H1 (cell line): ENCODE measurements at places on chromosomes 5 and 9. TPM values are rescaled to one million over a fixed set of nuclear protein-coding genes. Genes with fewer than 3 reads are reported as not detected.

GRCh38 chr5:74201334-74202081, 439.0 kb downstream of the ENC1 start:
- H3K4me1 ChIP-seq, result peaks cover 2% of the 10 kb centered on the region; the same call in 1 of the 2 replicates
- H3K4me3 ChIP-seq, result no peak overlapping the region
- no peaks in the 10 kb centered on the region for H3K27me3 ChIP-seq
- no peaks in the 10 kb centered on the region for H3K36me3 ChIP-seq

- H3K27me3 ChIP-seq, result no peaks in the 10 kb centered on the region
- no peaks in the 10 kb centered on the region for H3K36me3 ChIP-seq
- H3K4me3 ChIP-seq, result no peak overlapping the region
- peaks cover 7% of the 10 kb centered on the region; the same call in 1 of the 2 replicates for H3K4me1 ChIP-seq
- no peak for DNase-seq
Observed at GRCh38 chr9:70112981-70113380, 69.3 kb downstream of the MAMDC2 start.

The ITGA1 gene
- total RNA-seq, result 6.6 and 9.0 TPM in 2 replicates

The EQTN gene
- total RNA-seq, result 0.52 TPM in 1 of 2 replicates, not detected in the other

DNA sequence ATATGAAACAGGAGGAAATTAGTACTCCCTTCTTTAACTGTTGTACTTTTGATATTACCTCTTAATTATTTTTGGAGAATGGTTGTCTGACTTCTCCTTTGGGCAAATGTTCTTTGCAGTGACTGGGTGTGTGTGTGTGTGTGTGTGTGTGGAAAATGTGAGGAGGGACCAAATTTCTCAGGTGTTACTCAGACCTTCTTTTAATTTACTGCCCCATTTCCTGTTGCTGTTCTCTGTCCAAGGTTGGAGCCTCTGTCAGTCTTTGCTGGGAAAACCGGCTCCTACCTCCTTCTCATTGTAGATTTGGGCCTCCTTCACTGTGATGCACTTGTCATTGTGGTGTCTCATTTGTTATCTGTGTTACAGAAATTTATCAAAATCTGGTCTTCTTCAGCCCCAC, 68.4 kb downstream of the PBX3 start:
- H3K27me3 ChIP-seq, result no peaks in the 10 kb centered on the region
- no peak for DNase-seq
- H3K27ac ChIP-seq, result no peak overlapping the region
- H3K4me1 ChIP-seq, result peaks cover 3% of the 10 kb centered on the region

The SHC3 gene
- 7.1 and 8.4 TPM in 2 replicates for total RNA-seq

The GABRA6 gene
- total RNA-seq, result not detected in 2 replicates

DNA sequence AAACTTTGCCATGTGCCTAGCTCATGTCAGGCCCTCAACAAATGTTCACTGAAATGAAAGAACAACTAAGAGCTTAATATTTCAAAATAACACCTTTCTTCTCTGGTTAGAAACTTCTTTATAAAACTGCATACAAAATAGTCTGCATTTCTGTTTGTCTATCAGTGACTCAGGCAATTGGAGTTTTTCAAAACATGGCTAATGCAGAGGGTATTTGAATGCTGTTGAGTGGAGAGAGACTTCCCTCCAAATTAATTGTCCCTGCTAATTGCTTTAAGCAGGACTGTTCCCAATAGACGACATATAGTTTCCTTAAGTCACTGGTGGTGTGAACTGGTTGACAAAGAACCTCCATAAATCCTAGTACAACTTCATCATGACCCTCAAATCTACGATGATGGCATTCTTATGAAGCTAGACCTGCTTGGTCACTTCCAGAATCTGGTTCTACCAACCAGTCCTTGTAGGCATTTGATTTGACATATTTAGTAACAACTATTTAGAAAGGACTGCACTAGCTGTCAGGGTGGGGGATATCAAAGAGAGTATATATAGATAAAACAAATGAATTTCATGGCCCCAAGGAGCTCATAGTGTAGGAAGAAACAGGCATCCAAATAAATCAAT, 84.5 kb downstream of the PRLR start:
- no peaks in the 10 kb centered on the region for H3K27me3 ChIP-seq
- no peak overlapping the region for H3K27ac ChIP-seq
- no peak for DNase-seq
- no peak overlapping the region for H3K4me3 ChIP-seq

The SLC36A3 gene
- total RNA-seq, result not detected in 2 replicates

GRCh38 chr5:41416336-41416735, 94.1 kb downstream of the PLCXD3 start:
- DNase-seq, result no peak
- no peak overlapping the region for H3K27ac ChIP-seq
- no peaks in the 10 kb centered on the region for H3K27me3 ChIP-seq
- no peak overlapping the region for H3K4me3 ChIP-seq

- H3K36me3 ChIP-seq, result no peaks in the 10 kb centered on the region
- no peak overlapping the region for H3K4me3 ChIP-seq
- DNase-seq, result no peak
- peaks cover 13% of the 10 kb centered on the region for H3K4me1 ChIP-seq
- no peaks in the 10 kb centered on the region for H3K27me3 ChIP-seq
Observed at GRCh38 chr9:108083160-108083750, 593.7 kb upstream of the KLF4 start.

DNA sequence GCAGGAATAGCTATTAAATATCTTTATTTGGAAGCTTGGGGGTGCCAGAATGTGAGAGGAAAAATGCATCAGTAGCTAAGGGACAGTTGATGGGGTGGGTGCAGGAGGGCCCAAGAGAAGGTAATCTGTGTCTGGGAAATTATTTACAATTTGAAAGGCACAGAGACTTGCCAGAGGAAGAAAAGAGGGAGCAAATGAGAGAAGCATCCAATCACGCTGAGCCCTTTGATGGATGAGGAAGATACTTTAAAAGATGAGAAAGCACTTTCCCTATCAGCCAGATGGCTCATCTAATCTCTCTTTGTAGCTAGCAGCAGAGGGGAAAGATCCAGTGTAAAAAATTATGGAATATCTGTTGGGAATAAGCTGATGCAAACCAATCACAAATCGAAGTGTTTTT, 57.0 kb upstream of the ABCA1 start:
- H3K36me3 ChIP-seq, result no peaks in the 10 kb centered on the region
- no peak overlapping the region for H3K27ac ChIP-seq
- H3K27me3 ChIP-seq, result peaks cover 5% of the 10 kb centered on the region; the same call in 1 of the 2 replicates

The MSX2 gene
- 0.38 and 0.47 TPM in 2 replicates for total RNA-seq

The CD180 gene
- not detected in 2 replicates for total RNA-seq

GRCh38 chr5:10567781-10568321, 4.0 kb downstream of the ANKRD33B start:
- H3K4me3 ChIP-seq, result no peak overlapping the region
- DNase-seq, result no peak
- H3K4me1 ChIP-seq, result peaks cover 7% of the 10 kb centered on the region
- H3K27me3 ChIP-seq, result peaks cover 43% of the 10 kb centered on the region

- H3K27me3 ChIP-seq, result no peaks in the 10 kb centered on the region
- no peaks in the 10 kb centered on the region; the same call in 1 of the 2 replicates for H3K36me3 ChIP-seq
- no peaks in the 10 kb centered on the region for H3K4me1 ChIP-seq
- DNase-seq, result no peak
- no peak overlapping the region for H3K4me3 ChIP-seq
Observed at GRCh38 chr9:83962165-83962564, 17.9 kb downstream of the HNRNPK start.

The MARCHF6 gene
- 109 and 118 TPM in 2 replicates for total RNA-seq

The ARL14EPL gene
- not detected in 2 replicates for total RNA-seq

DNA sequence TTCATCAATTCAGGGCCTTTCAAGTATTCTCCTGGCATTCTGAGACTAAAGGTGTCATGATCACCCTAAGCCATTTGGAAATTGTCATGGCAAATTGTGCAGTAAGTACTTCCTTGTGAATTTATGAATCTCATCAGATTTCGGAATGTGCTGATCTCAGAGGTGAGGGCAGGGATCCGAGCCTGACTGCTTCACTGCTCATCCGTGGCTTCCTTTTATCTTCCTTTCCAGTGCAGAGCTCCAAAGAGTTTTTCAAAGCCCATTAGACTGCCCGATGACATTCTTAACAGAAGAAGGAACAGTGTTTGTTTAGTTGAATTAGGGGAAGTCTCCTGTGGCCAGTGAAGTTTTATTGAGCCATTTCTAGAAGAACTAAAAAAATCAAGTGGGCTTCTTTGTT, 182.8 kb upstream of the GDNF start:
- H3K4me3 ChIP-seq, result no peak overlapping the region
- no peaks in the 10 kb centered on the region for H3K36me3 ChIP-seq
- DNase-seq, result no peak
- H3K4me1 ChIP-seq, result no peaks in the 10 kb centered on the region

- no peaks in the 10 kb centered on the region for H3K4me1 ChIP-seq
- no peaks in the 10 kb centered on the region for H3K27me3 ChIP-seq
- H3K36me3 ChIP-seq, result no peaks in the 10 kb centered on the region
Observed at GRCh38 chr5:169289520-169289919, 11.4 kb downstream of the SLIT3 start.

- H3K36me3 ChIP-seq, result no peaks in the 10 kb centered on the region
- no peak overlapping the region for H3K27ac ChIP-seq
- no peak overlapping the region for H3K4me3 ChIP-seq
- no peak for DNase-seq
- no peaks in the 10 kb centered on the region for H3K27me3 ChIP-seq
- H3K4me1 ChIP-seq, result no peaks in the 10 kb centered on the region
Observed at GRCh38 chr5:152505442-152506042, 100.5 kb upstream of the NMUR2 start.

DNA sequence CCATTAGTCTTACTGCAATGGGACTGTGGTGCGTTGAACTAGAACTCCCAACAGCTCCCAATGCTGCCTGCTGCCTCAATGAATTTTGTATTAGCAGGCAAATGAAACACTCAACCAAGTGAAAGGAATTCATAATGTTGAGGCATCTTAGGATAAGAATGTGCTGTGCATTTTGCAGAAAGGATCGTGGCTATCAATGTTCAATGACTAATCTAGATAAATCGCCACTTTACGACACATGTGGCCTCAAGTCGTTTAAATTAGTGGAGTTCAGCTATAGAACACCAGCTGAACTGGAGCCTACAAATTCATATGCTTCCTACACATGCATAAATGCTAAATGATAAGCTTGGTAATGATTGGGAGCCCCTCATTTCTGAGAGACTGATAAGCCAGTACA, 318.4 kb downstream of the PSAT1 start:
- DNase-seq, result no peak
- H3K27me3 ChIP-seq, result no peaks in the 10 kb centered on the region
- no peaks in the 10 kb centered on the region for H3K4me1 ChIP-seq
- H3K36me3 ChIP-seq, result no peaks in the 10 kb centered on the region

GRCh38 chr9:110543631-110544051, 35.9 kb downstream of the SVEP1 start:
- H3K4me3 ChIP-seq, result no peak overlapping the region
- H3K27ac ChIP-seq, result no peak overlapping the region
- no peaks in the 10 kb centered on the region for H3K27me3 ChIP-seq
- H3K36me3 ChIP-seq, result no peaks in the 10 kb centered on the region
- H3K4me1 ChIP-seq, result peaks cover 4% of the 10 kb centered on the region

The FST gene
- 16.6 and 16.8 TPM in 2 replicates for total RNA-seq

The JAKMIP2 gene
- 13.4 and 13.6 TPM in 2 replicates for total RNA-seq

DNA sequence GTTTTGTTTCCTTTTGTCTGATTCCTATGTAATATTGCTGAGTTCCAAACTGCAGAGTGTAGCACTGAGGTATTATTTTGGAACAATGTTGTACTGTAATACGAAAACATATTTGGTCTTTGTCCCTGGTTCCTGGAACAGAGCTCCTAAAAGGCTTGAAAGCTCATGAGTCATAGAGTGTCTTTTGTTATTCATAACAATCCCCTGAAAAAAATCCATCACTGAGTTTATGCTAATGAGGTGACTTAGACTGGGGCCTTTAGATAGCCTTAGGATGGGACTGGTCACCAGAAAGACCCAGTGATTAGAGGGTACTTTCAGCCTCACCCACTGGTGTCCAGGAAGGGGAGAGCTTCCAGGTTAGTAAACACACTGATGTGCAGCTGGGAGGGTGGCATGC, 132.7 kb upstream of the POU5F2 start:
- H3K4me3 ChIP-seq, result no peak overlapping the region
- no peak overlapping the region for H3K27ac ChIP-seq
- no peaks in the 10 kb centered on the region for H3K27me3 ChIP-seq
- no peak for DNase-seq

- H3K4me1 ChIP-seq, result no peaks in the 10 kb centered on the region
- no peaks in the 10 kb centered on the region for H3K36me3 ChIP-seq
- no peak for DNase-seq
- no peak overlapping the region for H3K27ac ChIP-seq
Observed at GRCh38 chr5:174231956-174232487, 186.5 kb downstream of the NSG2 start.

DNA sequence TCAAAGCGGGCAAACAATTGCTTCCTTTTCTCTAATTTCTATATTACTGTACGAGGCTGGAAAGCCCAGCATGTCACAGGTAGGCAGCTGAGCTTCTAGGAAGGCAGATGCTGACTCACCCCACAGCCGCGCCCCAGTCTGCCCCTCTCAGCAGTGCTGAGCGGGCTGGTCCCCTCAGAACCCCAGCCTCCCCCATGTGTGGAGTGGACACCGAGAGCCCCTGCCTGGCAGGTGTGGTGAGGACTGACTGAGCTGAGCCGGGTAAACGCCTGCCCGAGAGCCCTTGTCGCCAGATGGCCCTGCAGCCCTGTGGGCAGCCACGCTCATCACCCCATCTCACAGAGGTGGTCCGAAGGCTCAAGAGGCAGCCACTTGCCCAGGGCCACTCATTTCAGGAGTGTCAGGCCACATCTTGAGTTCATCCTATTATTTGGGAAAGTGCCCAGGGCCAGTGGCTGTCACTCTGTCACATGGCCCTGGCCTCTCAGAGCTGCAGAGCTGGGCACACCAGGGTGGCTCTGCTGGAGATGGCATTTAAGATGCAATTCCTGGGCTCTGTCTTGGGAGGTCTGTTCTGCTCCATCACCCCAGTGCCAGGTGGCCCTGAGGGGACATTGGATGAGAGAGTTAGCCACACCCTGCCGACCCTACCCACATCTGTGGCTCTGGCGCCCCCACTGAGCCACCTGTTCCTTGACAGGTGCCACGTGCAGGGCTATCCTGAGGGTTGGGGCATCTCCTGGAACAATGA, 12.4 kb downstream of the CARD19 start:
- no peaks in the 10 kb centered on the region for H3K4me1 ChIP-seq
- no peaks in the 10 kb centered on the region for H3K27me3 ChIP-seq
- H3K27ac ChIP-seq, result no peak overlapping the region
- no peak overlapping the region for H3K4me3 ChIP-seq
- no peaks in the 10 kb centered on the region for H3K36me3 ChIP-seq

DNA sequence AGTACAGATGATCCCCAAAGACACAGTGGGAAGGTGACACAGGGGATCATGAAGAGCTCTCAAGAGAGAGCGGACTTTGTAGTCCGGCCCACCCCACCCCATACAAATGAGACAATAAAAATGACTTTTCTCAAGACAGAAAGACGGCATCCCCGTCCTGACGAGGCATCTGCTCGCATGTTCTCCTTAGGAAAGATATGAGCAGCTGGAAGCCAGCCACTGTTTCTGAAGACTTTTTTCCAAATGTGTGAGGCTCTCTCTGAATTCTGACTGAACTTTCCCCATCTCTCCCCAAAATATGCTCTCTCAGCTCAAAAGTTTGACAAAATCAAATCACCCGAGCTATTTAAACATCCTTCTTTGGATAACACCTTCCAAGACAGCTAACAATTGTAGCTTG, 105.2 kb downstream of the RFK start:
- no peaks in the 10 kb centered on the region for H3K27me3 ChIP-seq
- H3K36me3 ChIP-seq, result no peaks in the 10 kb centered on the region
- H3K27ac ChIP-seq, result no peak overlapping the region
- H3K4me1 ChIP-seq, result no peaks in the 10 kb centered on the region
- H3K4me3 ChIP-seq, result no peak overlapping the region

The NTMT1 gene
- total RNA-seq, result 66.1 and 70.2 TPM in 2 replicates
